Stimulated activated CD8-positive, alpha-beta memory T cell treated with anti-CD3 and anti-CD28 coated beads, Interleukin-4, amount 100 ng/mL, for 1 hour (primary cell): ENCODE measurements at places on chromosomes 1 and 21.

- DNase-seq: no peak
Measured at GRCh38 chr1:70498666-70499065, 87.6 kb downstream of the CTH start.

GRCh38 chr1:159829822-159830465 is 3.3 kb downstream of the SLAMF8 start:
- no peak for DNase-seq

GRCh38 chr1:7380712-7381111 is 390.4 kb upstream of the VAMP3 start:
- DNase-seq: no peak

DNA sequence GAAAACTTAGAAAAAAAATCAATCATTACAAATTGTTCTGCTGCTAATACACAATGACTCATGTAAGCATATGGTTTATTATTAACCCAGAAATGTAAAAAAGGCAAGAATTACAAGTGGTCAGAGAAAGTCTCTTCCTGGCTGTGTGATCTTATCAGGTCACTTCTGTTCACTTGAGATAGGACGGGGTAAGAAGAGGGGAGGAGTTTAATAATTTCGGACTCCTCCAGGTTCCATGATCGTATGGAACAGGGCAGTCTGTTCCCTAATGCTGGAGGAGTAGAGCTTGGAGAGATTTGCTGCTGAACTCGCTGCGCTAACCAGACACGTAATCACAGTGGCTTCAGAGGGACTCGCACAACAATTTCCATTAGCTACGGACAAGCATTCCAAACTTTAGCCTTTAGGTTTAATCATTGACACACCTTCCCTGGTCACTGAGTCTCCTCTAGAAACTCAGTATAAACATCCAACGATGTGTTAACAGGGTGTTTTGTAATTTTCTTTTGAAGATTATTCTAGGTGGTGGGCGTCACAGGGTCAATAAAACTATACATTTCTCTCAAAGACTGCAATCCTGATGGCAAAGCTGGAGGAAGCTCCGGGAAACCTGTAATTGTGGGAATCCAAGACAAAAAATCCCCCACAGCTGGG is 1.3 kb downstream of the CRYZ start:
- no peak for DNase-seq

- DNase-seq: no peak
Measured at GRCh38 chr1:153790313-153790965, 15.2 kb downstream of the SLC27A3 start.

DNA sequence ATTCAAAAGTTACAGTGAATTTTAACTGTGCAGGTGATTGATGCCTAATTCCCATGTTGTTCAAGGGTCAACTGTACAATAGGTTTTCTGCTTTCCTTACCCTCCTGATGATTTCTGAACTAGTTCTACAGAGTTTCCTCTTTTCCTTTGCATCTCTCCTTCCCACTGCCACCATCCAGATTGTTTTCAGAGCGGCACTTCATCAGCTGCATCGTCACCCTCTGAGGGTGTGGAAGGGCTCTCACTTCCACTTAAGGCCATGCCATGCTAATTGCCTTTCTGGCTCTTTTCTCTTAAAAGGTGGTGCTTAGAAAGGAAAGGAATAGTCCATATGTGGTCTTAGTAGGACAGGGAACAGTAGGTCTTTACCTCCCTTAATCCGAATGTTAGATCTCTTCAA is 39.1 kb downstream of the DISC1 start:
- no peak for DNase-seq

GRCh38 chr1:197342669-197343068 is 74.6 kb downstream of the CRB1 start:
- no peak for DNase-seq

DNA sequence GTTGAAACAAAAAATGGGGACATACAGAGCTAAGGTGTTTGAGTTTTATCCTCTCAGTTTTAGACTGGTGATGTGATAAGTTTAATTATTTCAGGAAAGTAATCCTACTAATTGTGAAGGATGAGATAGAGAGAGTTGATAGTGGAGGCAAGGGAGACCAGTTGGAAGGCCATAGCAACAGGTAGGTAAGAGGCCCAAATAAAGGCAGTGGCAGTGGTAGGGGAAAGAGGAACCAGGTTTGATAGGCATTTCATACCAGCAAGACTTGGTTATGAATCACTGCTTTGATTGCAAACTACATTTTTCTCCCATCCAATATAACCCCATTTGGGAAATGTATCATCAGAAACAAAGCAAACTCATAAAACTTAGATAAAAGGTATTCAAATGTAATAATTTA is 63.1 kb upstream of the SH3GLB1 start:
- no peak for DNase-seq

- no peak for DNase-seq
Measured at GRCh38 chr1:243503155-243503554, 247.3 kb downstream of the SDCCAG8 start.

DNA sequence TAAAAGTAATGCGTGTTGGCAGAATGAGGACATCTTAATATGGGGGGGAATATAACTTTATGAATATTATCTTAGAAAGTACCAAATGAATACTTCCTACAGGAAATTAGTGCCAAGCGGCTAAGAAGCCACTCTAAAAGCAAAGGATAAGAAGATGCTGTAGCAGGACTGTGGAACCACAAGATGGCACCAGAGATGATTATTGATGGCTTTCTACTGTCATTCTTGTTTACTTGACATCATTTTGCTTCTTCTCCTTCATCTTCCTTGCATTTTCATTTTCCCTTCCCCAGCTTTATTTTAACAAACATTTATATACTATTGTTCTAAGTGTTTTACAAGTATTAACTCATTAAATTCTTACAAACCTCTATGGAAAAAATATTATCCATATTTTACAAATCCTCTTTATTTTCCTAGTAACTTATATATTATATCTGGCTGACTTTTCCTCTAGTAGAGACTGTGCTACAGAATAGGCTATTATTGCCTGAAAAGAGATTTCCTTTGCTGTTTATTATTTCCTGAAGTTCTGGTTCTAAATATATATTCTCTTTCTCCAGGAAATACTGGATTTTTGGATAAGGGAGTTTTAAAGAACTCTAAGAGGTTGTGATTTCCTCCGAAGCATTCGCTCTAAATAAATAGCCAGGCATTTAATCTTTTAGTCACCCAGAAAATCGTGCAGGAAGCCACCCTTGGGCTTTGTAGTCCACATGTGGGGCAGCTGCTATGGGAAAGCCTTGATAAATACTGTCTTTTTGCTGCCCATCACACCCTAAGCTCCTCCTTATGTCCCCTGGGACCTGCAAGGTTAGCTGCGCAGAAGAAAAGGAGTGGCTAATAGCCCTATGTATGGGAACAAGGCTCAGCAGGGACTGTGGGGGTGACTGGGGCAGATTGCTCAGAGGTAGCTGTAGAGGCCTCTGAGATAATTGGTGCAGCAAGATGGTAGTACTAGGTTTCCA is 69.8 kb downstream of the TPR start:
- no peak for DNase-seq

DNA sequence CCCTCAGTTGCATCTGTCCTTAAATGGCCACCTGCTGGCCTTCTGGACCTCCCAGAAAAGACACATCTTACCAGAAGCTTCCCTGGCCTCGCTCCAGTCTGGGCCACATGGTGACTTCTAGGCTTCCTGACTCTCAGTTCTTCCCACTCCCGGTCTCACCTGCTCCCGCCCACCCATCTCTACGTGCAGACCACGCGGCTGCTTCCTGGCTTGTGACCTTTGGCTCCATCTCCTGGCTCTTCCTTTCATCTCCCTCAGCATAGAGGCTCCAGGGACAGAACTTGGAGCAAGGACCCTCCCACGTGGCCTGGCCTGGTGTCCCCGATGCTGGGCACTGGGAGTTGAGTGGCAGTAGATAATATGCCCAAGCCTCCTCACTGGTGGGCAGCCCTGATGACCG is 124.9 kb upstream of the IRF2BP2 start:
- DNase-seq: no peak
